ENCODE measurements at places on chromosomes 16 and 17.

DNA sequence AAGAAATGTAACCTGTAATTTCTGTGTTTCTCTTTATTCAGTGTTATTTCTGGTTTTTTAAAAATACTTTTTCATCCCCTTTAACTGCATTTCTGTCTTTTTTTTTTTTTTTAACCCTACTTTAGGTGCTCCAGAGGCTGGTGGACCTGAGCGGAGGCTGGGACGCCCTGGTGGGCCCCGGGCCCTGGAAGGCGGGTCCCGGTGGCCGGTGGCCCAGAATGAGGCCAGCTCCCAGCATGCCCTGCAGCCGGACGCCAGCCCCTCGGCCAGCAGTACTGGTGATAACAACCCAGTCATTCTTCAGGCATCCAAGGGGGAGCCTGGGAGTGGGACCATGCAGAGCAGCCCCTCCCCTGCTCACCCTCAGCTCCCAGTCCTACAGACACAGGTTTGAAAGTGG lies 1.5 kb downstream of the SRCAP start:
- DNase-seq: no peak

- no peak for DNase-seq
Observed at GRCh38 chr17:10633738-10634379, 23.2 kb downstream of the MYH3 start.

DNA sequence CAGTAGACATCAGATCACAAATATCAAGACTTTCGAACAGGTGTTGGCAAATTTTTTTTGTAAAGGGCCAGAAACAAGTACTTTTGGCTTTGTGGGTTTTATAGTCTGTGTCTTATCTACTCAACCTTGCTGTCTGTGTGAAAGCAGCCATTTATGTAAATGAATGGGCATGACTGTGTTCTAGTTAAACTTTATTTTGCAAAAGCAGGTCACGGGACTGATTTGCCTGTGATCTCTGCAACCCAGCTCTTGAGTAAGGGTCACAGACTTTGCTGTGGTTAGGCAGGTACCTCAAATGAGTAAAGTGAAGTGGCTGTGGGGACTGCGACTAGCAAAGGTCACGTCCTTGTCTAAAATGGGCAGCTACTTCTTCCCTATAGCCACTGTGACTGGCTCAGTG lies 136.5 kb downstream of the FTO start:
- DNase-seq: no peak

DNA sequence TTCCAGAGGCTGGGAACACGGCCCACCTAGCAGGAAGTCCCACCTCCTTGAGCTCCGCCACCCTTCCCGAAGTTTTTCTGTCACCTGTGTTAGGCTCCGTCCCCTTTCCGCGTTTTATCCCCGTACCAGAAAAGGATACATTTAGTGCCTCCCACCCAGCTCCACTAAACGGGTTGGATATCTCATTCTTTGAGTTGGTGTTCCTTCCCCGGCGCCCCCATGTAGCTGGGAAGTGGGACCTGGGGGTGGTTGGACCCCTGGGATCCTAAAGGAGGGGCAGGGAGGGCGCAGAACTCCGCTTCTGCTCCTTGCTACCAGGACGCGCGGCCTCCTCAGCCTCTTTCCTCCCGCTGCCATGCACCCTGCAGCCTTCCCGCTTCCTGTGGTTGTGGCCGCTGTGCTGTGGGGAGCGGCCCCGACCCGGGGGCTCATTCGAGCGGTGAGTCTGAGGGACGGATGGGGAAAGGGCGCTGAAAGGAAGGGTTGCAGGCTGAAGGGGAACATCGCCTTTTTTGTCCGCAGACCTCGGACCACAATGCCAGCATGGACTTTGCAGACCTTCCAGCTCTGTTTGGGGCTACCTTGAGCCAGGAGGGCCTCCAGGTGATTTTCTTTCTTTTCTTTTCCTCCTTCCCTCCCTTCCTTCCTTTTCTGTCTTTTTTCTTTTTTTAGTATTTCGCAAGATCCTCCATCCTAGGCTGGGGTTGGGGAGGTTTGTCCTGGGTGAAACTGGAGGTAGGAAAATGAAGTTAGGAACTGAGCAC lies 669 bp downstream of the RNF167 start:
- no peak for DNase-seq

- no peak for DNase-seq
Observed at GRCh38 chr17:75074532-75074931, 13.2 kb upstream of the SLC16A5 start.

- peak; percentile 50 for DNase-seq
Observed at GRCh38 chr17:49031965-49032928, 35.1 kb downstream of the IGF2BP1 start.

DNA sequence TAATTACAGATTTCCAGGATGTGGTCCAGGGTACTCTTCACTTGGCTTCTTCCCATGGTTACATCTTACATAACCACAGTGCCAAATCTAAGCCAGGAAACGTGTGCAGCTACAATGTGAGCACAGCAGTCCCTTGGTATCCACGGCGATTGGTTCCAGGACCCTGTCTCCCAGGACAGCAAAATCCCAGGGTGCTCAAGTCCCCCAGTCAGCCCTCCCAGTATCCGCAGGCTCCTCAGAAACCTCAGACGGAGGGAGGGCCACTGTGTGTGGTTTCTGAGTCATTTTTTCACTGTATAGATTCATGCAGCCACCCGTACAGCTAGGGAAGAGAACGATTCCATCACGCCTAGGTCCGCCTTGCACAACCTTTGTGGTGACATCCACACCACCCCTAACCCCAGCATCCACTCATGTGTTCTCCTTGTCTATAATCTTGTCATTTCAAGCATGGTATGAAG lies 11.1 kb upstream of the ATP2C2 start:
- no peak for DNase-seq

DNA sequence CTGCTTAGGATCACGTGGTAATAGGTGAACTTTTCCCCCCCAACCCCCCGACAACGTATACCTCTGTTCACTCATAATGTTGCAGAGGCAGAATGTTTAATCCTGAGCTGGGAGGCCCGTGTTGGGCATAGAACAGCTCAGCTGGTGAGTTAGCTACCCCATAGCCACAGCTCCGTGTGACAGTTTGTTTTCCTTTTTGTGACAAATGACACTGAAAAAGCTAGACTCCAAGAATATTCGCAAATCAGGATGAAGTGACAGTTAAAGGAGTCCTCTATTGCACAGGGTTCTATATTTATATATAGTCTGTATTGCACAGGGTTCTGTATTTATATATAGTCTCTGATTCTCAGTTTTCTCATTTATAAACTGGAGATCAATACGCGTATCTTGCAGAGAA lies 33.8 kb downstream of the MYH13 start:
- DNase-seq: no peak

- no peak for DNase-seq
Observed at GRCh38 chr17:57067162-57067561, 17.9 kb upstream of the AKAP1 start.

- DNase-seq: no peak
Observed at GRCh38 chr16:53053967-53054669, 673 bp upstream of the CHD9 start.

- DNase-seq: no peak
Observed at GRCh38 chr17:75734674-75735294, 13.5 kb downstream of the ITGB4 start.

GRCh38 chr17:32772453-32773025 lies 104.4 kb downstream of the MYO1D start:
- DNase-seq: no peak

DNA sequence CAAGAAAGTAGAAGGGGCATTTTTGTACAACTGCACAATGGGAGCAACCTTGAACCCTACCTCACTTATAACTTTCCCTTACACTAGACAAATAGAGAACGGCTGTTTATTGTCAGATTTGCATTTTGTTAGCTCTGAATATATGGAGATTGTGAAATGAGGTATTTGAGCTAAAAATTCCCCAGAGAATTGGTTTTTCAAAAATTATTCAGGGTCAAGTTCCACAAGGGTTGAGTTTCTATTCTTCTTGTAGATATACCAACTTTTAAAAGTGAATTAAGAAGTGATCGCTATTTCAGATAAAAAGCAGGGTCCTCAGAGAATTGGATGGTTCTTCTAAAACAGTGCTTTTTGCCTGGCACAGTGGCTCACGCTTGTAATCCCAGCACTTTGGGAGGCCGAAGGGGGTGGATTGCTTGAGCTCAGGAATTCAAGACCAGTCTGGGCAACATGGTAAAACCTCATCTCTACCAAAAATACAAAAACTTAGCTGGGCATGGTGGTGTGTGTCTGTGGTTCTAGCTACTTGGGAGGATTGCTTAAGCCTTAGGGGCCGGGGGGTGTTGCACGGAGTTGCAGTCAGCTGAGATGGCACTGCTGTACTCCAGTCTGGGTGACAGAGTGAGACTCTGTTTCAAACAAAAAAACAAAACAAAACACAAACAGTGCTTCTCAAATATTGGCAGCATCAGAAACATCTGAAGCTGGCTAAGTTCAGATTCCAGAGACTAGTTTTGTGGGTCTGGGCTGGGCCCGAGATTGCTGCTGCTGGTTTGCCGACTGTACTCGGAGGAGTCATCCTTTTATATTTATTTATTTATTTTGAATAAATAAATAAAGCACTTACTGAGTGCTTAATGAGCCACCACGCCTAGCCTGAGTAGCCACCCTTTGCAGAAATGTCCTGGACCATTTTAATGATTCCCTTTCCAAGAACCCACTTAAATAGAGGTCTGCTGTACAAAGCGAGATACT lies 50.9 kb downstream of the PECAM1 start:
- no peak for DNase-seq

Data from HFF-Myc (cell line).